ENCODE measurements at places on chromosomes 5 and 9. TPM values are rescaled to one million over a fixed set of nuclear protein-coding genes. Genes with fewer than 3 reads are reported as not detected.

Gene MARCOL
- not detected for total RNA-seq

Gene PTGER4
- total RNA-seq: 10.3 TPM

Gene CAVIN4
- 1.2 TPM for total RNA-seq

Gene NUTM2G
- not detected for total RNA-seq

Gene TBC1D13
- total RNA-seq: 12.7 TPM

Gene RELL2
- 2.2 TPM for total RNA-seq

Gene ZBED3
- 2.8 TPM for total RNA-seq

Gene CDH12
- total RNA-seq: not detected

Gene NIPAL4
- not detected for total RNA-seq

Gene PROB1
- 1.2 TPM for total RNA-seq

Gene IFNA13
- not detected for total RNA-seq

Gene PRXL2C
- 42.0 TPM for total RNA-seq

Gene IFNA21
- not detected for total RNA-seq

Gene TAF11L10
- total RNA-seq: not detected

Gene CATSPER3
- 0.17 TPM for total RNA-seq

Gene GRIN1
- 0.15 TPM for total RNA-seq

All from smooth muscle cell of trachea (primary cell).